ENCODE measurements at places on chromosomes 5 and 9.

- no peak for DNase-seq
Observed at GRCh38 chr5:133995883-133996563, 8.8 kb downstream of the VDAC1 start.

- no peak for DNase-seq
Observed at GRCh38 chr5:43854697-43855292, 251.8 kb downstream of the NNT start.

GRCh38 chr5:135203593-135204036 is 169.6 kb upstream of the PITX1 start:
- no peak for DNase-seq

DNA sequence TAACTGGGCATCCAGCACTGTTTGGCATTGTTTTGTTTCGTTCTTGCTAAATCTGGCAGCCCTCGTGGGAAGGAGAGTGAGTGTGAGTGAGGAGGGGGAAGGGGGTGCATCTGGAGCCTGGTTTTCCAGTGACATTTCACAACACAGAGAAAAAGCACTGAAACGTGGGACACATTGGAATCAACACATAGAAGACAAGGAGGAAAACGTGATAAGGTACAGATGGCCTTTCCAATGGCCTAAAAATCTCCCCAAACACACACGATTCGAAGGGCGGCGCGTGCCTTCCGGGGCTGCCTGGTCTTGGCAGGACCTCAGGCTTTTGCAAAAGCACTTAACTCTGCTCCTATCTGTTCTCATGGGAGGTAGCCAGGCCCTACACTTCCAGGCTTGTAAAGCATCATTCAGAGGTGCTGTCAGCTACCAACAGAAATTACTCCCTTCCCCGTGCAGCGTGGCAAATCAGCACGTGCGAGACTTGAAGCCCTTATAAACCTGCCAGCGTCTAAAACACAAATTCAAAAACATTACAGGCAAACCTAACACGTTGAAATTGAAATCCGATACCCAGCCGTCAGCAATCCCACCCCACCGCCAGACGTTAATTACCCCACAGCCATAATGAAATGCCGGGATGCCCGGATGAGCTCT is 129.4 kb downstream of the OLFM1 start:
- no peak for DNase-seq

DNA sequence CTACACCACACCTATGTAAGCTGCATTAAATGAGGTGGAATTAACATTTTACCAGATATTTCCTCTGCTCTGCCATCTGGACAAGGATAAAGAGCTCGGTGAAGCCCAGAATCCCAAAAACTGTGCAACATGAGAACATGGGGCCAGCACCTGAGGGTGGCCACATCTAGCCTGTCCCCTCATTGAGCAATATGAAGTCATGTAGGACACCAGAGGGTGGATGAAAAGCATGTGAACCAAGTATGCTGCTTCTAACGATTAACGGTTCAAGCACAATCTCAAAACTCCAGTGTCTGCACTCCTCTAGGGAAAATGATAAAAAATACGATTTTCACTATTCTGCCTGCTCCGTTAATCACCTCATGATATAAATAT is 545.8 kb downstream of the EBF1 start:
- DNase-seq, result no peak

GRCh38 chr9:4508907-4509589 is 18.8 kb downstream of the SLC1A1 start:
- DNase-seq, result no peak

- DNase-seq, result no peak
Observed at GRCh38 chr9:79684711-79685575, 113.2 kb downstream of the TLE4 start.

- DNase-seq, result no peak
Observed at GRCh38 chr9:98284754-98285153, 29.3 kb upstream of the TBC1D2 start.

DNA sequence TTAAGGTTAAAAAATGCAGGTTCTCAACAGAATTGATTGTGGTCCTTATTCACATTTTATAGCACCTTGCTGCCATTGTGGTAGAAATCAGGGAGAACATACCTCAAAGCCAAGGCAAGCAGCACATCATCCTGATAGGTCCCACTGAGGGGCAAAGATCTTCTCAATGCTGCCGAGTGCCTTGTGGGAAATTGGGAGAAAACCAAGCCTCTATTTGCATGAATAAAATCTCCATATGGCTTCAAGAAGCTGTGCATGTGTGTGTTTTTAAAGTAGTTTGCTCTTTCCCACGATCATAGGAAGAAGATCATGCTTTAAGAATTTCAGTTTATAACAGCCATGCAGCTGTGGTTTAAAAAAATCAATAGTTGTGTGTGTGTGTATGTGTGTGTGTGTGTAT is 216.9 kb upstream of the FBXL7 start:
- no peak for DNase-seq
